ENCODE measurements at places on chromosomes 11 and 22.

DNA sequence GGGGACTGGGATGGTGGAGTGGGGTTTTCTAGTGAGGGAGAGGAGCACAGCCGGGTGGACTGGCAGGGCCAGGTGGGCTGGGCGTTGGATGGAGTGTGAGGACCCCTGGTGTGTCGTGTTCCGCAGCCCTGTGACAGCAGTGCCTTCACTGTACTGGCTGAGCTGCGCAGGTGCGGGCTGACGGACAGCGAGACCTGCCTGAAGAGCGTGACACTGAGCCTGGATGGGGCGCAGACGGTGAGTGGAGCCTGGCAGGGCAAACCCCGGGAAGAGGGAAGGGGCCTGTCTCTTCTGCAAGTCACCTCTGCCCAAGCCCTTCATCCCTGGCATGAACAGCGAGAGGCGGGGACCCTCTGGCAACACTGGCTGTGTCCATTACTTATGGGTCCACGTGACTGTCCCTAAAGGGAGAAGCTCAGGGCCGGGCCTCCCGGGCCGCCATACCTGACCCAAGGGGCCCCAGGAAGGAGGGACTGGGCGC, 10.0 kb downstream of the MUC5AC start:
- DNase-seq, result no peak

DNA sequence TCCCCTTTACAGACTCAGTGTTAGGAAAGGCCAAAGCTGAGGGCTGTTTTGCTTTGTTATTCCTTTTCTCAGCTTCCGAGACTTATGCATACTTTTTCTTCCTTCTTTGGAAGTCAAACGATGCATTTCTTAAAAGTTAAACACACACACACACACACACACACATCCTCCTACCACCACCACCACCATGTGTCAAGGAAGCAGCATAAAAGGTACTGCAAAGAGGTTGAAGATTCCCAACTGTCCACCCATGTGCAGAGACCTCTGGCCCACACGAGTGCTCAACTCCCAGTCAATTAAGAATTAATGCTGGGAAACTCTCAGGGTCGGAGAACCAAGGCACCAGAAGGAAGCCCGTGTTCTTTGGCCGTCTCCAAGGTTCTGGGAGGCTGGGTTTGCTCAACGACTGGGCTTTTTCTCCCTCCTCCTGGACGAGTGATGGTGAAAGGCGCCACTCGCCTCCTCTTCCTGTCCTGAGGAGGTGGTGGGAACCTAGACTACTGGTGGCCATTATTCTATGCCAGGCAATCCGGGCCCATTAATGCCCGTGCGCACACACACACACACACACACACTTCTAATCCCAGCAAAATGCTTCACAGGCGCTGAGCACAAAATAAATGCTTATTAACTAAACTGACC, 15.1 kb downstream of the MN1 start:
- no peak for DNase-seq

GRCh38 chr11:13276454-13276831, 1.1 kb upstream of the BMAL1 start:
- DNase-seq, result no peak

- no peak for DNase-seq
Measured at GRCh38 chr11:114052160-114052559, 7.4 kb upstream of the ZBTB16 start.

GRCh38 chr11:128417607-128418324, 169.6 kb downstream of the ETS1 start:
- DNase-seq, result no peak

Measured in stimulated activated CD8-positive, alpha-beta memory T cell treated with anti-CD3 and anti-CD28 coated beads, Interleukin-4, amount 100 ng/mL, for 1 hour (primary cell).